ENCODE measurements at places on chromosomes 16 and 17. TPM values are rescaled to one million over a fixed set of nuclear protein-coding genes. Genes with fewer than 3 reads are reported as not detected.
A peak's percentile ranks its signal among the peaks of the same experiment; 100 is the strongest.

Gene ARL4D
- 15.4 TPM for total RNA-seq

Gene PABPN1L
- not detected for total RNA-seq

Gene ABI3
- total RNA-seq, result 1.9 TPM

Gene RND2
- 2.0 TPM for total RNA-seq

Gene UTS2R
- not detected for total RNA-seq

Gene VAT1
- 173 TPM for total RNA-seq

Gene TUBB3
- 1.6 TPM for total RNA-seq

Gene ADAMTS18
- total RNA-seq, result 0.48 TPM

Gene PLCG2
- total RNA-seq, result 24.3 TPM

Gene NOD2
- total RNA-seq, result 3.8 TPM

GRCh38 chr17:50527155-50527762, 5.3 kb upstream of the EPN3 start:
- no peak for DNase-seq

DNA sequence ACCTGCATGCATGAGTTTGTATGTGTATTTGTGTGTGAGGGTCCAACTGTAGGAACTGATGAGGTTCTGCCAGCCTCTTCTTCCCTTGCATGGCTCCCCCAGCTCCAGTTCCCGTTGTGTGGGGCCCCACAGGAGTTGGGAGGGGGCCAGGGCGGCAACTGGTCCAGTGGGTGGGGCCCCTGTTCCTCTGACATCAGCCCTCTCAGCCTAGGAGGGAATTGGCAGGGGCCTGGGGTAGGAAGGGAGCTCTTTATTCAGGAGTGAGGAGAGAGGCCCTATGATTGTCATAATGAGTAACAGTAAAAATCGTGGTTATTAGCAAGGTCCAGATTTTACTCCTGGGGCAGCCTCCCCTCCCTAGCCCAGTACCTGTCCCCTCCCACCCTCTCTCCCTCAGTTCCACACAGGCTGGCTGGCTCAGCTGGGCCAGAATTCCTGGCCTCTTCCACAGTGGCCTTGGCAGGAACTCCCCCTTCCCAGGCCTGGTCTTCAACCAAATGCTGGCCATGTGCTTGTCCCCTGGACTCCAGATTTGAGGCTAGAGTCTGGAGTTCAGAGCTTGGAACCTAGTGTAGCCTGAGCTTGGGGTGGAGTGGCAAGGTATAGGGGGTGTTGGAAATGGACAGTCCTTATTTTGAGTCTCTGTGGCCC, 18.9 kb downstream of the RARA start:
- no peak for DNase-seq

- DNase-seq, result no peak
These were observed 185.9 kb downstream of the CDK5R1 start for GRCh38 chr17:32672711-32673110.

DNA sequence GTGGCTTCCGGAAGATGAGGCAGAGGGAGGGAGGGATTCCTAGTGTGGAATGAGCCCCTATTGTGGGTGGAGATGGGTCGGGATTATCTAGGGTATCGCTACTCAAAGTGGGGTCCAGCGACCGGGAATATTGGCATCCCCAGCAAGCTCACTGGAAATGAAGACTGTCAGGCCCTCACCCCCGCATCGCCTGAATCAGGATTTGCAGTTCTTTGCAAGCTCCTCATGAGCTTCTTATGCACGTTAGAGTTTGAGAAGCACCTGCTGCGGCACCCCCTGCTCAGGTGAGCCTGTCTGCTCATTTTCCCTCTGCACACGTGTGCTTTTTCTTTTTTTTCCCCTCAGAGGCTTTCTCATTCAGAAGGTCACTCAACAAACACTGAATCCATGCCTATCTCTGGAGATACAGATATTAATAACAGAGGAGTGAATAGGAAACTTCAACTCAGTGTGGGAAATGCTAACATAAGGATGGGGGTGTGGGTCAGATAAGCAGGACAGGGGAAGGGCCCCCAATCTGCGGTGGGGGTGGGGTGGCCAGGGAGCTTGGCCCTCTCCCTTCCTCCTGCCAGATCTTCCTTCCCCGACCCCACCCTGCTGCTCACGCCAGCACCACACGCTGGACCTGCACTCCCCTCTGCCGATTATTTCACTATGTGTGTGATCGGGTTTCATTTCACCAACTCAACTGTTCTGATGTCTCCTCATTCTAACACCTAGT, 67.7 kb upstream of the NFAT5 start:
- no peak for DNase-seq

- peak; percentile 71 for DNase-seq
These were observed 59.1 kb downstream of the TIMM22 start for GRCh38 chr17:1055751-1056645.

DNA sequence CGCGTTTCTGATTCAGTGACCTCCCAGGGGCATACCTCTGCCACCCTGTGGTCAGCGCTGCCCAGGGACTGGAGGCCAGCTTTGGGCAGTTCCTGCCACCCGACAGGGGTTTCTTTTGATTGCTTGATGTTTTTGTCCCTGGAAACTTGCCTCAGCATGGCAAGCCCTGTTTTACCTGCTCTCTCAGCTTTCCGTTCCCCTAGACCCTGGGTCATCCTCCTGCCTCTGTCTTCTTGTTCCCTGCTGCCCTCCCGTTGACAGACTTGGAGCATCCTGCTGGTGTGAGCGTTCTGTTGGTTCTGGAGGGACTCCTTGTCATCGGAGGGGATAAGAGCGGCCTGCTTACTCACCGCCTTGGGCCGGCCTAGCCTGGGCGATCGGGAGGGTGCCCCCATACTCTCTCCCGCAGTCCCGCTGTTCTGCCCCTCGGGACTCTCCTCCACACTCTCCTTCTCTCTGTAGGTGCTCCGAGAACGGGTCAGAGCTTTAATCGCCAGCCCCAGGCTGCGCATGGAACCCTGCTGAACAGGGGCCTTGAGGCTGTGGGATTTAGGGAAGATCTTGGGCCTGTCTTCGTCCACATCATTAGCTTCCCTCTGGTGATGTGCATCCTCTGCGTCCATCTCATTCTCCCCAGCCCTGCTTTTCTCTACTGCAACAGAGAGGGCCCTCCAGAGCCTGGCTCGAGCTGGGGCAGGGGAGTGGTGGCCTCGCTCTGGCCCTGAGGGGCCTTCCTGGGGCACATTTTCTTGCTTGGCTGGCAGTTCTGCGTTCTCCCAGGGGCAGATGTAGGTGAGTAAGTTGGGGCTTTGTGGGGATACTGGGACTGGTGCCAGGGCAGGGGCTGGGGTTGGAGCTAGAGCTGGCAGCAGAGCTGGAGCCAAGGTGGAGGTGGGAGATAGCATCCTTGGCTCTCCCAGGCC, 13.7 kb downstream of the GPR179 start:
- no peak for DNase-seq

- no peak for DNase-seq
These were observed 87.6 kb upstream of the TOX3 start for GRCh38 chr16:52634528-52634927.

DNA sequence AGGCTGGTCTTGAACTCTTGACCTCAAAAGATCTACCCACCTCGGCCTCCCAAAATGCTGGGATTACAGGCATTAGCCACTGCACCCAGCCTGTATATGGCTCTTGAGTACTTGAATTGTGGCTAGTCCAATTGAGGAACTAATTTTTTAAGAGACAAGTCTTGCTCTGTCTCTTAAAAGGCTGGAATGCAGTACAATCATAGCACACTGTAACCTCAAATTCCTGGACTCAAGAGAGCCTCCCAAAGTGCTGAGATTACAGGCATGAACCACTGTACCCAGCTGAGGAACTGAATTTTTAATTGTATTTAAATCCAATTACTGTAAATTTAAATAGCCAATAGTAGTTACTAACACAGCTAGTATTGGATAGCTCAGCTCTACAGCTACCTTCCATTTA, 50.6 kb downstream of the MED13 start:
- no peak for DNase-seq

GRCh38 chr17:43759836-43760235, 1.2 kb upstream of the SOST start:
- DNase-seq, result no peak

DNA sequence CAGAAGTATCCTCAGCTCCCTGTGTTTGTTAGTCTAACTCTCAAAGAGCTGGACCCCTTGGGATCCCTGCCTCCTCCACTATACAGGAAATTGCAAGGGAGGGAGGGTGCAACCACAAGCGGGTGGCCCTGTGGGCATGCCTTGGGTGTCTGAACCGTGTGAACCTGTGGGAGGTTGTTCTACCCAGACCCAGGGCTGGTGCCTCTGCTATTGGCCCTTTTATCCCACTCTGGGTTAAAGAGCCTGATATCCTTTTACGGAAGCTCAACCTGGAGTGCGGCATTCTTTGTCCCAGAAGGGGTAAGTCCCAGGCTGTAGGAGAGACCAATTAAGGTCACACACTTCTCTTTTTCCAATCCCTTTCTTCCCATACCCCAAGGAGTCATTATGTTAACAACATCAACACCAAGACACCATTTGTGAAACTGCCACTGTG, 53.4 kb downstream of the ARSG start:
- DNase-seq, result no peak

DNA sequence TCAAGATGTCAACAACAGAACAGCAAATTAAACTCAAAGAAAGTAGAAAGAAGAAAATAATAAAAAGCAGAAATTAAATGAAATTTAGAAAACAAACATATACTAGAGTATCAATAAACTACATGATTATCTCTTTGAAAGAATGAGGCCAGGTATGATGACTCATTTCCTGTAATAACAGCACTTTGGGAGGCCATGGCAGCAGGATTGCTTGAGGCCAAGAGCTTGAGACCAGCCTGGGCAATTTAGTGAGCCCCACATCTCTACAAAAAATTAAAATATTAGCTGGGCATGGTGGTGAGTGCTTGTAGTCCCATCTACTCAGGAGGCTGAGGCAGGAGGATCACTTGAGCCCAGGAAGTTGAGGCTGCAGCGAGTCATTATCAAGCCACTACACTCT, 232.5 kb downstream of the RAB11FIP4 start:
- DNase-seq, result no peak

GRCh38 chr17:80921159-80921558, 70.5 kb upstream of the CHMP6 start:
- no peak for DNase-seq

DNA sequence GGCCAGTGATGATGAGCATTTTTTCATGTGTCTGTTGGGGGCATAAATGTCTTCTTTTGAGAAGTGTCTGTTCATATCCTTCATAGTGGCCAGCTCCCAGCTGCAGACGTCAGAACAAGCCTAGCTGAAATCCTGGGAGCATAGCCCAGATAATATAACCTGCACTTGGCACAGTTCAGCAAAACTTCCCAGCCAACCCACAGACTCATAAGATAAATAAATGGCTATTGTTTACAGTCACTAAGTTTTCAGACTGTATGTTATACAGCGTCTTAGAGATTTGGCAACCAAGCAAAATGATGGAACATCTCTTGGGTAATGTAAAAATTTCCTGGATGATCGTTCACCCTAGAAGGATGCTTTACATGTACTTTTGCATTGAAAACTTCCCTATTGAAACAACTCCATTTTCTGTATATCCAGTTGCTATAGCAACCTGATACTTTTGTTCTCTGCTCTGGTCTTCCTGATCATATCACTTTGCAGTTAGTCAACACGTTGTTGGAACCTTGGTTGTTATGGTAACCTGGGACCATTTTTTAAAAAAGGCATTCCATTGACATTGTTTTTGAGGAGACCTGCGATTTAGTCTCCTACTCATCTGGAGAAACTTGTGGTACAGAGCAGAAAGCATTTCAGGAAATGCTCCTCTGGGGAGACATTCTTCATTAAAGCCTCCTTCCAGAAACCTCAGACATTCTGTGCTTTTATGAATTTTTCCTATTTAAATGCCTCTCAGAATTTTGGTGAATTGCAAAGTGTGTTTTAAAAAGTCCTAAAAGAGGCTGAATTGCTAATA, 378.7 kb downstream of the HS3ST4 start:
- no peak for DNase-seq

DNA sequence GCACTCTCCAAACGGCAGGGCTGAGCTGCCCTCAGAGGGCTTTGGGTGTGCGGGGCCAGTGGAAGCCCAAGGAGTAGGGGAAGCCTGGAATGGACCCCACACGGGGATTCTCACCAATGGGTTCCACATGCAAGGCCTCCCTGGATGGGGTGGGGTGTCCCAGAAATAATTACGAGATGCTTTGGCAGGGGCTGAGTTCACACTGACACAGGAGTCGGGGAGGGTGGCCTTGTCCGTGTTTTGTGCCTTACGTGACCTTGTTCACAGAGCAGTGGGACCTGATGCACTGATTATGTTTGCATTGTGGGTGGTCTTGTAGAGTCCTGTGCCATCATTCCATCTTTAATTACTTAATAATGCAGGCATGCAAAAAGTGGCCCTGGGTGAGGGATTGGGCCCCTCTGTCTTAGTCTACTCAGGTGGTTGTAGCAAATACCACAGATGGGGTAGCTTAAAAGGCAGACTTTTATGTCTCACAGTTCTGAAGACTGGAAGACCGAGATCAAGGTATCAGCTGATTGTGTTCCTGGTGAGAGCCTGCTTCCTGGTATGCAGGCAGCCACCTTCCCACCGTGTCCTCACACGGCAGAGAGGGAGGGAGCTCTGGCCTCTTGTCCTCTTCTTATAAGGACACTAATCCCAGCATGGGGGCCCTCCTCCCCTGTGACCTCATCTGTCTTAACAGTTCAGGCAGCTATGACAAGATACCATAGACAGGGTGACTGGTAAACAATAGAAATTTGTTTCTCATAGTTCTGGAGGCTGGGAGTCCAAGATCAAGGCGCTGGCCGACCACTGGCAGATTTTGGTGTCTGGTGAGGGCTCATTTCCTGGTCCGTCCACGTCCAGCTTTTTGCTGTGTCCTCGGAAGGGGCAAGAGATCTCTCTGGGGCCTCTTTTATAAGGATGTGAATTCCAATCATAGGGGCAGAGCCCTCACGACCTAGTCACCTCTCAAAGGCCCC, 239.4 kb downstream of the IRF8 start:
- no peak for DNase-seq

GRCh38 chr16:3953728-3954410, 73.4 kb upstream of the CREBBP start:
- DNase-seq, result no peak

- no peak for DNase-seq
These were observed 1736.4 kb downstream of the TP53TG3F start for GRCh38 chr16:35195864-35196216.

DNA sequence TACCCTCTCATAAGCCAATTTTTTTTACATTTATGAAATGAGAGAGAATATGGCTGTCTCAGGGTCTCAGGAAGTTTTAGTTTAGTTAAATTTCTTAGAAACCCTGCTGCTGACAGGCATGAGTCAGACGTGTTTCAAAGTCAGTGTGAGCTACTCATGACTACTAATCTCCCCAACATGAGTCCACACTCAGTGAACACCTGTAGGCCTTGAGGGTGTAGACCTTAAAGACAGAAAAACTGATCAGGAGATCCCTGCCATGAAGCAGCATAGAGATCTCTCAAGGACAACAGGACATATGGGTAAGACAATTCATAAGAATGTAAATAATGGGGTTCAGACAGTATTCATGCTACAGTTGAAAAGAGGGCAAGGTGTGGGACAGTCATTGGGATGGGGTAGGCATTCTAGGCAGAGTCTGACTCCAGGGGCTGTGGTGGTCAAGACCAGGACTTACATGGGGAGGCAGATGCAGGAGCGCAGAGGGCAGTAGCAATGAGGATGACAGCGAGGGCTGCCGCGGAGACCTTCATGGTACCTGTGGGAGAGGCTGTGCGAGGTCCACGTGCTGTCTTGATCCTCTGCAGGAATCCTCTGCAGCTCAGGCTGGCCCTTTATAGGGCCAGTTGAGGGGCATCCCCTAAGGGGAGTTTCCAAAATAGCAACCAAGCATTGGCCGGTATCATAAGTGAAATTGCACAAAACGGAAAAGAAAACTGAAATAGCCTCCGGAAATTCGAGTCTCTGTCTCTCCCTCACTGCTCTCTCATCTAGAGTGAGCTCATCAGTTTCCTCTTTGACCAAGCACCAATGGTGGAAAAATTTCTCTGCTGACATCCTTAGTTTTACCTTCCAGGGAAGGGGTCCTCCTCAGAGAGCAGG, at the start of gene CCL5:
CCL5 (minus strand) TSS at position 588 of the 882 bp plus-strand sequence.
- no peak for DNase-seq

Measured in breast epithelium (tissue), 4 donors.